Stimulated activated CD8-positive, alpha-beta memory T cell treated with anti-CD3 and anti-CD28 coated beads, Interleukin-2, amount 100 ng/mL, for 1 hour (primary cell): ENCODE measurements at places on chromosomes 2 and 18.

DNA sequence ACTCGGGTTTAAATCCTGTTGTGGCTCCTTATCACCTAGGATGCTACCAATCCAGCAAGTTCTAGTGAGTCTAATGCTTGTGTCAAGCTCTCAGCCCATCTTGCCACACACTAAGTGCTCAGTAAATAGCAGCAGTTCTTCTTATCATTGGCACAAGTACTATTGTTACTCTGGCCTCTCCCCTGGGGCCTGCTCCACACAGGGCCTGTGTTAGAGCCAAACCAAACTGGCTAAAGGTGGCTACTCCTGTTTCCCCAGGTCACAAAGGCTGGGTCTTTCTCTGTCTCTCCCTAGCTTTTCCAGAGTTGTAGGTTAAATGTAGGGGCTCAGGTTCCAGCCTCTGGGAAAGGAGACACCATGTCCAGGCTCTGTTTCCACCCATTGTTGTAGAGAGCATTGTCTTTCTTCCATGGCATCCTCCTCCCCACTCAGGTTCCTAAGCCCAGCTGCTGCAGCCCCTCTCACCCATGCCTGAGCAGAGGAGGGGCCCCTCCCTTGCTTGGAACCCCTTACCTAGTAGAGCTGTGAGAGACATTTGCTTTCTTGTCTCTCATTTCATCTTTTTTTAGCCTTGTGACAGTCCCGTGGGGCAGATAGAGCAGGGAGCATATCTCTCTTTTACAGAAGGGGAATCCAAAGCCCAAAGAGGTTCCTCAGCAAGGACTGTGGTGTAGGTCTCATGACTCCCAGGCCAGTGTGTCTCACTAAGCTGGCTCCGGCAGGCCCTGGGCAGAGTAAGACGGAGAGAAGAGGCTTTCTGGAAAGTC is 56.4 kb upstream of the OTOF start:
- no peak for DNase-seq

- DNase-seq = no peak
These were observed at the start of gene GTF2A1L for GRCh38 chr2:48617618-48618017. GTF2A1L (plus strand) TSS chr2:48617856; CDS start chr2:48617875, 19 bp downstream.

DNA sequence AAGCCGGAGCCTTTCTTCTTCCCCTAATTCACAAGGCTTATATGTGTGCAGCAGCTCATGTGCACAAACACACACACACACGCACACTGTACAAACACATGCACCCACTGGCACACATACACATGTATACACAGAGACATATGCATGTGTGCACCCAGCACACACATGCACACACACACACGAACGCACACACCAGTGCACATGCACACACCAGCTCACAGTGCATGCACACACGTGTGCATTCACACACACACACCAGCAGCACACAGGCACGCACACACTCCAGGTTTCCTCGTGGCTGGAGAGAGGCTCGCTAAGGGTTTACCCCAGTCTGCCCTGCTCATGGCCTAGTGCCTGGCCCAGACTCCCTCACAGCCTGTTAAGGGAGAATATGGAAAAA is 234.0 kb downstream of the EIPR1 start:
- DNase-seq = no peak

DNA sequence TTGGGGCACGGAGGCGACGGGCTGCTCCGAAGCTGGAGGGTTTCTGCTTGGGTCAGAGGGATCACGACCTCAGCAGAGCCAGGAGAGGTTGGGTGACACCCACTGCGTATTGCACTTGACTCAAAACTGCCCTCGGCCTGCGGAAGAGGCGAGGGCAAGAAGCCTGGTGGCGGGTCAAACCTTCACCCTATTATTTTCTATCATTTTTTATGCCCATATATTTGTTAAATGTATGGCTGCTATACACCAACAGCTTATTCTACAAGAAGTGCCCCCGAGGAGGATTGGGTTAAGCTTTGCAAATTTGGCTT is 12.6 kb upstream of the SATB2 start:
- no peak for DNase-seq

GRCh38 chr2:85213901-85214512 is 80.8 kb downstream of the TCF7L1 start:
- no peak for DNase-seq

- no peak for DNase-seq
These were observed 159.1 kb downstream of the SMAD7 start for GRCh38 chr18:48791636-48792105.

- no peak for DNase-seq
These were observed at the start of gene TOGARAM2 for GRCh38 chr2:28981016-28981441. TOGARAM2 (plus strand) TSS chr2:28981298; CDS start chr2:28994835, 13,537 bp downstream.

GRCh38 chr2:170214309-170214948 is 36.5 kb downstream of the MYO3B start:
- no peak for DNase-seq

DNA sequence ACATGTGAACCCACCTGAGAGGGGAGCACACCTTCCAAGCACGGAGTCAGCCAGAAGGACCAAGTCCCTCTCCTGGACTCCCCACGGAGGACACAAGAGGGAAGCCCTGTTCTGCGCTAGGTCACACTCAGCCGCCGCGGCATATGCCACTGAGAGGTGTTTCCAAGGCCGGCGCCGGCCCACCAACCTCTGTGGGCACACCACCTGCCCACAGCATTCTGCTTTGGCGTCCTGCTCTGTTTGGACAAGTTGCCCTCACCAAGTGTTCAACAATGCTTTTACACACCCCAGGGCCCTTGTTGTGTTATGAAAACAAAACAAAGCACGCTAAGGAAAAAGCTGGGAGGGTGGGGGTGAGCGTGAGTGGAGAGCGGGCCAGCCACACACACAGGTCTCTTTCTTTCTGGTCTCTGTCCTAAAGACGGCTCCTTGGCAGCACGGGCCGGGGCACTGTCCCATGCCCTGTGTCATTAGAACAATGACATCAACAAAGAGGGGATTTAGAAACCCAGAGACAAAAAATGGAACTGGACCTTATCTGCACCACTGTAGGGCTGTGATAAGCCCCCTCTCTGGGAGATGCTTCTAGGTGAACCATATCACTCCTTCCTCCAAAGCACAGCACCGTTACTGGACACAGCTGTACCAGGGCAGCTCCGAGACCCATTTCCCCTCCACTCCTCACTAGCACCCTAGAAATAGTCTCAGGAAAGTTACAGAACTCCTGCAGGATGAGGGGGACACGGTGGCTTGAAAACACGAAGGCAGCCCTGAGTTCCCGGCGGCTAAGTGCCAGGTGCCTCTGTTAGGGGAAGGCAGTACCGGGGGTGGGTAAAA is 17.0 kb downstream of the SMAD7 start:
- DNase-seq = no peak

DNA sequence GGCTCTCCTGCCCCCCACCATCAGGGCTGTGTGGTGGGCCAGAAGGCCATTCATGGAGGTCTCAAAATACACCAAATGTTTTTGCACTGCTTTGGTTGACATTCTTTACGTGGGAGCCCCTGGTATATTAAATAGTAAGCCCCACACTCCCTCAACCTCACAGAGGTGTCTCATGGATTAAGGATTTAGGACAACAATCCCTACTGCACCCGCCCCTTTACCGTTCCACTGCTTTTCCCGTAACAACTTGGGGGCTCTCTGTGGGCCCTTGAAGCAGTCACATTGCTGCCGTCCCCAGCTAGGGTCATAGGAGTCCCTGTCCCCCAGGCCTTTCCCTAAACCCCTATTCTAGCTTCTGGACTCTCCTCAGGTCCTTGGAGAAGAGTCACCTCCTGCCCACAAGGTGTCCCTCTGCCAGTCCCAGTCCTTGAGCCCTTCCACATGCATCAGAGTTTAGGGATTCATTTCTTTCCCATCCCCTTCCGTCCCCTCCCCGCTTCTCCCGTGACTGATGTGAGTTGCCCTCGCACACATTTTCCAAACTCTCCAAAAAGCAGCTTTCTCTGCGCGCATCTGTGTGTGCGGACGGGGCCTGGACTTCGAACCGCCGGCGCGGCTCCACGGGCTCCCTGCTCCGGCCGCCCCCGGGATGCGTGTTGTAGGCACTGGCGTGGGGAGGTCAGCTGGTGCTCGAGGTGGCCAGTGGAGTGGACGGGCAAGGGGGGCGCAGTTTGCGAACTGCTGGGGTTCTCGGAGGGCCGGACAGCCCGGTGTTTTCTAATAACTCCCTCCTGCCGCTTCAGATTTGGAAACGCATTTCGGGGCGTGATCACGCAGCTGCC is 84.8 kb downstream of the LYPD1 start:
- no peak for DNase-seq

- no peak for DNase-seq
These were observed 9.4 kb downstream of the KHK start for GRCh38 chr2:27095745-27096651.

DNA sequence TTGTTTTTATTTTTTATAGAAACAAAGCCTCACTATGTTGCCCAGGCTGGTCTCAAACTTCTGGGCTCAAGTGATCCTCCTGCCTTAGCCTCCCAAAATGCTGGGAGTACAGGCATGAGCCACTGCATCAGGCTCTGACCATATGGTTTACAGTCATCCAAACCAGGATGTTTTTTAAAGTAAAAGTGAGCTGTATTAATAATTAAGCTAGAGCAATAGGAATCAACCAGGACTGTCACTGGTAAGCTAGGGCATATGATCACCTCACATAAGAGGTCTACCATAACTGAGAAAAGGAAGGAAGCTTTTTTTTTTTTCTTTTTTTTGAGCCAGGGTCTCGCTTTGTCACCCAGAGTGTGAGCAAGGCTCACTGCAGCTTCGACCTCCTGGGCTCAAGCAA is 8.5 kb upstream of the RBBP8 start:
- DNase-seq = no peak

DNA sequence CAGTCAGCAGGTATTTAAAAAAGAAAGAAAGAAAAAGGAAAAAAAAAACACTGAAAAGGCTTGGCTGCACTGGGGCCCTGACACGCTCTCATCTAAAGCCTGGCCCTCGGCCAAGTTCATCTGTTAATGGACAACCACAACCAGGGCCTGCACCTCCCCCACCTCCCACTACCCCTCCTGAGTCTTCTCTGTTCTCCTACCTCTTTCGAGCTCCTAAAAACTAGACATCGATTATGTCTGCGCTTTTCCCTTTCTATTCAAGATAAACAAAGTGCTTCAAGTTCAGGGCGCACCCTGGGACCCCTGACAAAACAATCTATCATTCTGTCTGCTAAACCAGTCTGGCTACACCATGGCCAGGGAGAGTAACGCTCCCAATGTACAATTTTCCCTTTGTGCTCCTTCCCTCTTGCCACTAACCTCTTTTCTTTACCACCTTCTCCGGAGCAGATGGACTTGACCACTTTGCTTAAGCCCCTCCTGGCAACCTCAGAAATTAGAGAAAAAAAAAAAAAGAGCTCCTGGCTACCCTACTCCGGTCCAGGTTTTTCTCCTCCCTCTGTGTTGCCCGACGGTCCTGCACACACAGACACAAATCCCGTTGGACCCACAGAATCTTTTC is 22.7 kb downstream of the BCL11A start:
- DNase-seq = no peak

DNA sequence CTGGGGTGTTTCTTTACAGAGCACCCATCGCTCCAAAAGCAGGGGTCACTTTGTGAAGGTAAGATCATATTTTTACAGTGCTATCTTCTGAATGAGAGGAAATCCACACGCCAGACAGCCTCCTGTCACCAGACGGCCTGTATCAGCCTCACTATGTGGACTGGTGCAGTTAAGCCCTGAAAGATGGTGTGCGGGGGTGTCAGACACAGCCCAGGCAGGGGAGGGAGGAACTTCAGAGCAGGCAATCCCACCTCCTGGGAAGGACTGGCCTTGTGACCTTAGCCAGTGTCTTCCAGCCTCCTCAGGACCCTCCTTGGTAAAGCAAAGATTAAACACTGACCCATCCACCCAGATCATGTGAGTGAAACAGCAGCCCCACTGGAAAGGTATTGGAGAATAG is 249.4 kb upstream of the CTAGE1 start:
- no peak for DNase-seq

GRCh38 chr18:12048827-12049175 is 44.8 kb upstream of the ANKRD62 start:
- no peak for DNase-seq

GRCh38 chr2:215751200-215751910 is 262.0 kb downstream of the MREG start:
- DNase-seq = no peak

GRCh38 chr18:13434854-13435253 is 216.3 kb downstream of the LDLRAD4 start:
- no peak for DNase-seq

- DNase-seq = no peak
These were observed 19.1 kb upstream of the GPR55 start for GRCh38 chr2:230944123-230944653.

DNA sequence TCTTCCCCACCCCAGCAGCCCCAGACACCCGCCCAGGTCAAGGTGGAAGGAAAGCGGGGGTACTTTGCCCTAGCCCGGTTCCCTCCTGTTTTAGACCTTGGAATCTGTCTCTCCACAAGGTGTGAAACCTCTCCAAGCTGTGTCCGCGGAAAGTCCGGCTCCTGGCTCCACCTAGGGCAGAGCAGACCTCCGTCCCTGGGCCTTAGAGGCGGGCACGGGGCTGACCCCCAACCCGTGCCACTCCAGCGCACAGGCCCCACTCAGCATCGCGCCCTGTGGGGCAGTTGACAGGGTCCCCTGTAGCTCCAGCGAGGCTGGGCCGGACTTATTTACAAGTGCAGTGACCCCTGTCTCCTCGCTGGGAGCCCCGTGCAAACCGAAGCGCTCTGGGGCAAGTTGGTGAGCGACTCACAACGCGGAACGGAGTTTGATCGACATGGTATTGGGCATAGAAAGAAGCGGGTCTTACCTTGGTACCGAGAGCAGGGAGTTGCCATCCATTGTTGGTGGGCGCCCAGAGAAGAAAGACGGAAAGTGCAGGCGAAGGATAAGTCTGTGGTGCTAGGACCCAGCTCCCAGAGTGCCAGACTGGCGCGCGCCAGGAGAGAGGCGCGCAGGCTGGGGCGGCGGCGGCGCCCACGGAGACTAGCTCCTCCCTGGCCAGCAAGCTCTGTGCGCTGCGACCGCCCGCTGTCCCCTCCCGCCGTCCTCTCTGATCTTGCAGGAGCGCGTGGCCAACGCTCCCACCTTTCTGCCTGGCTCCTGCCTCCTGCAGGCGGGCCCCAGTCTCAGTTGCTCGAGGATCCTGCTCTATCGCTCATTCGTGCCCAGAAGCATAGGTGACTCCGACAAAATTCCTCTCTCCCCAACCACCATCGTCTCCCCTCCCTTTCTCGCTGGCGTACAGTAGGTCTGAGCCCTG is at the start of gene SPHKAP:
Gene SPHKAP (minus strand): TSS at position 590 of the 922 bp plus-strand sequence. CDS start 89 bp downstream, at position 501.
- DNase-seq = no peak

GRCh38 chr2:43609290-43609918 is 13.6 kb upstream of the THADA start:
- DNase-seq = peak; percentile 8

DNA sequence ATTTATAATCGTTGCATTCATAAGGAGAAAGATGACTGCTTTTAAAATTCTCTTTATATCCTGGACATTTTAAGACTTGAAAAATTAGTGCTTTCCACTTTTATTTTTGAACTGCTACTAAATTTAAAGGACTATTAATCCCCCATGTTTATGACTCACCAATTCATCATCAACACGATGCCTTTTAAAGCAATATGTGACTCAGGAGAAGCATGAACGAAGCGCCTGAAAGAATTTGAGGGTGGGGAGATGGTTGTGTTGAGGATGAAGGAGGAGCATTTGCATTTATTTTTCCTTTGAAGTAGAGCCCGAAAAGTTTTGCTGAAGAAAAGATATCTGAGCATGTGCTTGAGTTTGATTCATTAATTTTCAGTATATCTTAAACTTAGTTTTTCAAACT is 192.2 kb upstream of the LRRTM1 start:
- no peak for DNase-seq

- DNase-seq = no peak
These were observed 572.7 kb downstream of the EPHA4 start for GRCh38 chr2:220999356-220999755.
